ENCODE measurements at places on chromosomes 4 and X. TPM values are rescaled to one million over a fixed set of nuclear protein-coding genes. Genes with fewer than 3 reads are reported as not detected.

DDX53 gene
- total RNA-seq, result not detected

DDX60 gene
- total RNA-seq, result 59.5 TPM

ADAMTS3 gene
- total RNA-seq, result 4.2 TPM

CORIN gene
- total RNA-seq, result 0.20 TPM

PLK4 gene
- total RNA-seq, result 2.8 TPM

UCHL1 gene
- 1,154 TPM for total RNA-seq

TBX22 gene
- not detected for total RNA-seq

TLR6 gene
- total RNA-seq, result 3.1 TPM

SSX4B gene
- total RNA-seq, result not detected

BTK gene
- 0.79 TPM for total RNA-seq

DEFB131A gene
- total RNA-seq, result not detected

AKAP17A gene
- total RNA-seq, result 15.9 TPM

KIAA1210 gene
- total RNA-seq, result not detected

LGI2 gene
- total RNA-seq, result 0.27 TPM

UGT2B15 gene
- not detected for total RNA-seq

CT47B1 gene
- not detected for total RNA-seq

HTATSF1 gene
- total RNA-seq, result 29.1 TPM

TMEM156 gene
- 0.59 TPM for total RNA-seq

MAGEC1 gene
- total RNA-seq, result not detected

ZNF330 gene
- 32.1 TPM for total RNA-seq

KLF8 gene
- 6.8 TPM for total RNA-seq

WAS gene
- total RNA-seq, result 1.1 TPM

IL1RAPL2 gene
- 0.22 TPM for total RNA-seq

CENPVL1 gene
- total RNA-seq, result 0.25 TPM

MANBA gene
- total RNA-seq, result 37.6 TPM

PPP1R2C gene
- total RNA-seq, result not detected

BEX5 gene
- total RNA-seq, result 1.6 TPM

IQSEC2 gene
- total RNA-seq, result 9.2 TPM

SLC9B1 gene
- 0.36 TPM for total RNA-seq

CSAG3 gene
- 6.6 TPM for total RNA-seq

IL1RAPL1 gene
- total RNA-seq, result 0.16 TPM

RBM47 gene
- total RNA-seq, result 2.9 TPM

SPANXA1 gene
- not detected for total RNA-seq

TDO2 gene
- 0.24 TPM for total RNA-seq

GABRA4 gene
- total RNA-seq, result not detected

ANKRD50 gene
- 29.4 TPM for total RNA-seq

CLNK gene
- total RNA-seq, result not detected

YIPF7 gene
- total RNA-seq, result 0.30 TPM

SPIN4 gene
- 4.9 TPM for total RNA-seq

TCEAL6 gene
- total RNA-seq, result not detected

SH2D1A gene
- not detected for total RNA-seq

GAGE12J gene
- not detected for total RNA-seq

TMEM150C gene
- total RNA-seq, result 0.95 TPM

CCDC110 gene
- 1.2 TPM for total RNA-seq

CACNA1F gene
- not detected for total RNA-seq

USP17L19 gene
- not detected for total RNA-seq

USP17L28 gene
- total RNA-seq, result not detected

NUDT10 gene
- 6.6 TPM for total RNA-seq

GSX2 gene
- 1.1 TPM for total RNA-seq

Data from astrocyte (in vitro differentiated cells and primary cell).